Spleen (tissue), 13 donors: ENCODE measurements at places on chromosomes 6 and 20. TPM values are rescaled to one million over a fixed set of nuclear protein-coding genes. Genes with fewer than 3 reads are reported as not detected.

UNC5CL gene
- total RNA-seq = 3.9 TPM

HLA-DQB1 gene
- total RNA-seq = 151 TPM

RAD21L1 gene
- total RNA-seq = not detected

DNA sequence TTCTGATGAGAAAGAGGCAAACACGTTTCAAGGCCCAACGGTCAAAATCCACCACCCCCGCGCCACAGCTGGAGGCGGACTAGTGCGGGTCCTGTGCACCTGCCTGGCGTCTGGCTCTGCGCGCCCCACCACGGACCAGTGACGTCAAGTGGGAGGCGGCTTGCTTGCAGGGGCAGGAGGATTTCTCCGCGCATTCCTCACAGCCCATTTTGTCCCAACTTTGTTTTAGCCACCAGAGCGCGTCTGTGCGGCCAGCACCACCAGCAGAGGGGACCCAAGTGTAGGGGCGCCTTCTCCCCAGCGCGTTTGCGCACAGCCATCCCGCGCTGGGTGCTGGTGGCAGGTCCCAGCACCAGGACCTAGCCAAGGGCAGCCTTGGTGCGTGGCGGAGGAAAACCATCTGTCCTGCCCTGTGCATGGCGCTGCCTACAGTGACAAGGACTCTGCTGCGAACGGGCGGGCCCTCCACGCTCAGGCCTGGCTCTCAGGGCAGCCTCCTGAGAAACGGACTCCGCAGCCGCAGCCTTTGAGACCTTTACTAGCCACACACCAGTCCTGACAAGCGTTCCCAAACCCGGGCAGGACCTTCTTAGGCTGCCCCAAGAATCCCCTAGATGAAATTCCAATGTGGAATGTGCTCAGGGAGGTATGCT, 194.8 kb upstream of the EXOC2 start:
- H3K4me3 ChIP-seq = no peak overlapping the region
- peaks cover 4% of the 10 kb centered on the region for H3K27me3 ChIP-seq
- H3K36me3 ChIP-seq = no peaks in the 10 kb centered on the region
- DNase-seq = no peak
- H3K27ac ChIP-seq = no peak overlapping the region

- DNase-seq = no peak
- H3K27me3 ChIP-seq = no peaks in the 10 kb centered on the region
- no peaks in the 10 kb centered on the region for H3K36me3 ChIP-seq
- H3K4me3 ChIP-seq = no peak overlapping the region
Observed at GRCh38 chr6:71181565-71181964, 107.0 kb upstream of the OGFRL1 start.
